Psoas muscle (tissue), 8 donors: ENCODE measurements at places on chromosomes 2 and 18.

GRCh38 chr2:18336975-18337374 lies 223.5 kb downstream of the RDH14 start:
- DNase-seq = no peak

DNA sequence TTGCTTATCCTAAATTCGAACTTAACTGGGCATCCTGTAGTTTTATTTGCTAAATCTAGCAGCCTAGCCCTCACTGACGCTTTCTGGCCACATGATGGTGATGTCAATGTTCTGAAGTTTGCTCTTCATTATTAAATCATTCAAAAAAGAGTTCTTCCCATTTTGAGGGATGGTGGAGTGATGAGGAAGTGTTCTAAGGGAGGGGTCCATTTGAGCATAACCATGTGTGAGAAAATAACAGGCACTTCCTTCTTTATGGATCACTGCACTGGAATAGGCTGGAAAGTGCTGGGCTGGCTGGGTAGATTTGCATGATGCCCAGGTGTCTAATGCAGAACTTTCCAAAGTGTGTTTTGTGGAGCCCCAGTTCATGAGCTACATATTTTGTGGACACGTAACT lies 74.2 kb downstream of the TNFRSF11A start:
- DNase-seq = no peak

GRCh38 chr2:228408529-228409227 lies 227.2 kb upstream of the SPHKAP start:
- no peak for DNase-seq

DNA sequence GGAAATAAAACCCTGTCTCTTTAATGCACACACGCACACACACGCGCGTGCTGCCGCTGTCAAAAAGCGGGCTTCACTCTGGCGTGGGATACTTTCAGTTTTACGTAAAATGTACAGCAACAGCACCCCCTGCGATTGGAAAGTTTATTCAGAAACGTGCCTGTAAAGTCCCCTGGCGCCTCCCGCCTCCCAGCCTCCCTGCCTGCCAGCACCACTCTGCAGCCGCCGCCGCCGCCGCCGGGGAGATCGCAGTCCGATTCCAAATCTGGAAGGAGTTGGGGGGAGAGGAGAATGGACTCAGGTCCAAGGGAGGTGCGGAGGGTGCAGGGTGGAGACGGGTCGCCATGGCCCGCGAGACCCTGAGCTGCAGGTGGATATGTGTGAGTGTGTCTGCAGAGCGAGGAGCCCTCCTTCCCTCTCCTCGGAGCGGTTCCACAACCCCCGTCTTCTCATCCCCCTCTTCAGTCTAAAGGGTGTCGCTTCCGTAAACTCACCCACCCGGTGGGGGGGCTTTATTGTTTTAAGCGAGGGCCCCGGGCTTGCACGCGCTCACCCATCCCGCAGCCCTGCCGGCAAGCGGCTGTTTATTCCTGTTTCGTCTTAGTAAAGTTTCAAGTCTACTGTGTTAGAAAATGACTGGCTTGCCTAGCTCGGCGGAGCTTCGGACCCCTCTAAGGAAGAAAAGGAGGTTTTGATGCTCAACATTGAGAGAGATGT lies 1.8 kb upstream of the BCL11A start:
- DNase-seq = no peak

DNA sequence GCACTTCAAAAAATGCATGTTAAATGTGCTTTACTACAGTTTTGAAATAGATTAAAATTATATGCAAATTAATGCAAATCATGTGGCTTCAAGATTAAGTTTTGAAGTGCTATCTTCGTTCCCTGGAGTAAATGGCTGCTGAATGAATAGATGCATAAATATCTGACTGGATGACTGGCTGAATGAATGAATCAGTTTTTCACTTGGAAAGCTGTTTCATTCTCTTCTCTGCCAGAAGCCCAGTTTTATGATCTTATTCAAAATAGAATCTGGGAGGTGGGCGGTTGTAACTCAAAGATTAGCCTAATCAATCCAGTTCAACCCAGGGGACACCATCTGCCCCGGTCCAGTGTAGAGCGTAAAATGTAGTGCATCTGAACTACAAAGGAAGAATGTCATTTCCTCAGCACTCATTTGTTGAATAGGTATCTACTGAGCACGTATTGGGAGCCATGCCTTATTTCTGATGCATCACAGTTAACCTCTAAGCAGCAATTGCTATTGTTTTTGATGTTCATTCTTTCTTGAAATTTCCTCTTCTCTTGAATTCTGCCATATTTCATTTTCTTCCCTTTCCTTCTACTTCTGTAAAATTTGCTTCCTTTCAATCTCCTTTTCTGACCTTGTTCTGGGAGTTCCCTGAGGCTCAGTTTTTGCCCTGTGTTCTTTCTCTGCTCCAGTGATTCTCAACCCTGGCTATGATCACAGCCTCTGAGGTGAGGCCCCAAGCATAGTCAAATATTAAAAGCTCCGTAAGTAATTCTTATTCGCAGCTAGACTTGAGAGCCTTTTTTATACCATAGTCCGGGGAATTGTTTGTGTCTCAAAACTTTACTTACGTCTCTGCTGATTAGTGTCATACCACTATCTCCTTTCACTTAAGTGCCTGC lies 282.7 kb downstream of the PARD3B start:
- DNase-seq = no peak

DNA sequence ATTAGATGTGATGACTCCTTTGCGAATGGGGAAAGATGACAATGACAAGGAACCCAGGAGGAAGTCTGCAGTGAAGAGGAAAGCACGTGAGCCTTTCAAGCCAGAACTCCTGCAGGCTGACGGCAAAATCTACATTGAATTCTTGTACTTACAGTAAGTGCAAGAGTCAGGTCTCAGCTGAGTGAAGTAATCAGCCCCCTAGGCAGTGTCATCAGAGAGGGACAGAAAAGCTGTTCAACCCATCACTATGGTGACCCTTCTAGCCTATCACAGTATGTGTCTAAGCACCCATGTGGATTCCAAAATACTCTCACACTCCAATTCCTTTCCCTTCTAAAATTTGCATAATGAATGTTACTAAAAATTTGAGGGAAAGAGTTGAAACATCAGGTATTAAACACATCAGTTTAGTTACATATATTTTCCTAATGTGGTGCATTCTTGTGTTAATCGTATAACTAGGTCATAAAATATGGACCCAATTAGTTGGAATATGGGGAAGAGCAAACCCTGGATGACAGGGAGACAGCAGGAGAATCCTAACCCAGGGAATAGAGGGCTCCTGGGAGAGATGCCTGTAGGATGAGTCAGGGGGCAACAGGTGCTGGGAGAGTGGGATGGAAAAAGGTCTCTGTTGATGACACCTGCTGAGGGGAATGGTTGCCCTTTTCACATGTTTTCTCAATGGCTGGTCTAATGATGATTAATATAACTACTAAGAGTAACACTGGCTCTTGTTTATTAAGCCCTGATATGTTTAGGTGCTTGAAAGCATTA lies 39.5 kb downstream of the VWC2L start:
- DNase-seq = no peak

GRCh38 chr2:186105016-186105724 lies 366.6 kb downstream of the FSIP2 start:
- no peak for DNase-seq

DNA sequence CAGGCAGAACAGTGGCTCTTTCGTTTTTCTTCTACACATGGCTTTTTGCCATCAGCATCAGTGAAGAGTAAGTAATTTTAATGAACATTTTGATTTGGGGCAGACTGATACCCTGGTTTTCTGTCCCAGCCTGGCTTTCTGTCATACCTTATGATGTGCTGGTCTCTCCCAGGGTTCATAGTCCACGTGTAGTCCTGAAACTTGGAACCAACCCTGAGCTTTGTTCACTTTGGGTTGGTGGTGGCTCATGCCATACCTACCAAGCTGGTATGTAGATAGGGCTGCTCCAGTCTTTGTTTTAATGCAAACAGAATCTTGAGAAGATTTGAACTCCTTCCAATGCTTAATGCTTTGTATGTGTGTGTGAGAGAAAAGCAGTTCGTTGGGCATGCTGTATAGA lies 4.9 kb downstream of the COPS7B start:
- no peak for DNase-seq

DNA sequence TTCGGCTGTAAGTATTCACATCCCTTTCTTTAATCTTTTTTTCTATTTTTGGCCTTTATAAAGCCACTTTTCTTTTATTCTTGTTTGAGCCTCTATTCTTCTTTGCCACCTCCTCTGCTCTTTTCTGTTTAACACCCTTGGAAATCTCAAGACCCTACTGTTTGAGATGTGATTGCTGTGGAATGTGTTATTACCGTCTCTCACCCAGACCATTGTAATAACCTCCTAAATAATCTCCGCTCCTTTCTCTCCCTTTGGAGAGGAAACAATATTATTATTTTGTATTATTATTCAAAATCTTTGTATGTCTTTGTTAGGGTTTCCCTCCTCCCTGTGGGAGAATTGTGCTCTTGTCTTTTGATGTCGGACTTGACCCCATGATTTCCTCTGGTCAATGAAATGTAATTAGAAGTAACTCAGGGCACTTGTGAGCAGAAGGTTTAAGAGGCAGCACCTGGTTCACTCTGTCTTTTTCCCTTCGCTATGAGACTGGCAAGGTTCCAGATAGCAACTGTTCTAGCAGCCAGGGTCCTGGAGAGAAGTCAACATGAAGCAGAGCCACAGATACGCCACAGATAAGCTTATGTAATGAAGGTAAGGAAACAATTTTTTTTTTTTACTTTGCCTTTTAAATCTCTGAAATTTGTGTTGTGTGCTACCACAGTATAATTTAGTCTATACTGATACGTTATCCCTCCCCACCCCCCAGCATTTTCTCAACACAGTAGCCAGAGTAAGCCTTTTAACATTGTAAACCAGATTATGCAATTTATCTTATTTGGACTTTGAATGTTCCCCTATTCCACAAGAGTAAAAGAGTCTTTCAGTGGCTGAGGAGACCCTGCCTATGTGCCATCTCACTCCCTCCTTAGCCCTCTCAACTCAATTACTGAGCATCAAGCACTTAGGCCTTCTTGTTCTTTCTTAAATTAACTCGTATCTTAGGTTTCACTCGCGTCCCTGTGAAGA lies 601.2 kb upstream of the ZNF804A start:
- DNase-seq = no peak

DNA sequence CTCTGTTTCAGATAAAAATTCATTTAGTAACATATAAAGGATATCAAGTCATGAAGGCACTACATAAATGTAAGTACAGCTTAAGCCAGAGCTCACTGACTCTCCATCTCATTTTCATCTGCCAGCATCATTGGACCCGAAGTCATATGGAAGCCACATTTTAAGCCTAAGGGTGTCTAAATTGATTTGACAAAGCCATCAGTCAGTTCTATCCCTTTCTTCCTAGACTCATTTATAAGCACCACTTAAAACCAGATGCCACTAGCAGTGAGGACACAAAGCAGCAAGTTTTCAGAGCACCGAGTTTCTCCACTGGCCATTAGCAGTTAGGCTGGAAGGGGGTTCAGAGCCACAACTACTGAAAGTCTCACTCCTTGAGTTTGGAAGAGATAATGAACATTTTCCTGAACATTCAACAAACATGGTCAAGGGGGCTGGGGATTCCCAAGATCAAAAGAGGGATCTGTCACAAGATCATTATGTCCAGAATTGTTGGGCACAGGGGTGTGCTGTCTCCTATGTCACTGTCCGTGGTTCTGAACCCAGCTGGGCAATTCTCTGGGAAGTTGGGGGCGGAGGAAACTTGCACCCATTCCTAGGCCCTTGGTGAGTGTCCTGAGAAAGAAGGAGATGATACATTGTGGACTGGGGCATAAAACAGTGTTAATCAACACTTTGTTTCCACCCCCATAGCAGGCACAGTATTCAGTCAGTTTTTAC lies 158.5 kb upstream of the LMAN1 start:
- DNase-seq = no peak

GRCh38 chr18:51907687-51908597 lies 432.1 kb upstream of the DCC start:
- no peak for DNase-seq

DNA sequence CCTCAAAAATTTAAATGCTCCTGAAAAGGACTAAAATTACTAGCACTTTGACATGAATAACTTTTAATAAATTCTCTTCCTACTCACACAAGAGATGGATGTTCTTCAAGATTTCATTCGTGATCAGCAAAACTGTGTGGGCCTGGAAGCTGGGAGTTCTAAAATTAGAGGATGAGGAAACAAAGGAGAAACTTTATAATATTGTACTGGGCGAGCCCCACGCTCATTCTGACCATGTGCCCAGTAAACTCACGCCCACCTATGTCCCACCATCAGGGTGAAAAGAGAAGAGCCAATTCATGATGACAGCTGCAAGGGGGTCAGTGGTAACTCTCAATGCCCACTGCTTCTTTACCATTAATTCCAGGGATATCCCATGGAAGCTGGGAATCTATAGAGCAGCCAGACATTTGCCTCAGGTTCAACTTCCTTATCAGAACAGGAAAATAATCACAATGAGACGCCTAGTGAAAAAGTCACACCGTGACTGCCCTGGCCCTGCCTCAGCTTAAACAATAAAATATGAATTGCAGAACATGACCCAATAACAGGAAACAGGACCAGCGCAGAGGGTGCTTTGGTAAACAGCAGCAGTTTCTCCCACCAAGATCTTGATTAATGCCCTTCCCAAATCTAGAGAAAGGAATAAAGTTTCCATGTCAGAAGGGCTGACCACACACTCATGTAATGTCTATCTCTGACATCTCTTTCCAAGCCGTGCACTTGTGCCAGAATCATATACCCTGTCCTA lies 438.6 kb downstream of the TXNL1 start:
- DNase-seq = no peak

GRCh38 chr18:36436387-36436786 lies 138.9 kb downstream of the FHOD3 start:
- DNase-seq = no peak

- no peak for DNase-seq
Observed at GRCh38 chr2:112345030-112346027, 69.9 kb downstream of the ZC3H6 start.

DNA sequence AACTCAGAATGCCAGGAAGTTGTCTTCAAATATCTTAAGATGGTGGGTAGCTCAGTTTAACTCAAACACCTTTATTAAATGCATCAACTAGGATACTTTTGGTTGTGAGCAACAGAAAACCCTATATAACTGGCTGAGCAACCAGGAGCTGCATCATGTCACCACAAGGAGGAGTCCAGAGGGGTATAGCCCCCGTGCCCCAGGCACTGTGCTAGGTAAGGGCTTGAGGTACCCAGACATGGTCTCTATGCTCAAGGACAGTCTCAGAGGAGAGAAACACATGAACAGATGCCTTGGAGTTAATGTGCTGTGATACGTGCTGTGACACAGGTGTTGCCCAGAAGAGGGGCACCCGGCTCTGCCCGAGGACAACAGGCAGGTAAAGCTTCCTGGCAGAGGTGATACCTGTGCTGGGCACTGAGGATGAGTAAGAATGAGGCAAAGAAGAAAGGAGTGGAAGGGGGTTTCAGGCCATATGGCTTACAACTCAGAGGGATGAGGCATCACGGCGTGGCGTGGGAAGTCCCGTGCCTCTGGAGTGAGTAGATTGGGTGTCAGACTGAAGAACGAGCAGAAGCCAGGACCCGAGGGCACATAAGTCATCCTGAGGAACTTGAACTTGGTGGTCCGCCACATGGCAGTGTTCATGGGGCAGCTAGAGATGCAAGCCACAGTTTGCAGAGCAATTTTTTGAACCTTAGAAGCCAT lies 32.0 kb upstream of the CAB39 start:
- no peak for DNase-seq
